ENCODE measurements at places on chromosomes 6 and 20. TPM values are rescaled to one million over a fixed set of nuclear protein-coding genes. Genes with fewer than 3 reads are reported as not detected.

- no peaks in the 10 kb centered on the region for H3K27me3 ChIP-seq
- H3K4me1 ChIP-seq: peaks cover 24% of the 10 kb centered on the region
- no peak overlapping the region for H3K4me3 ChIP-seq
These were observed 331.9 kb upstream of the JARID2 start for GRCh38 chr6:14913931-14914330.

DNA sequence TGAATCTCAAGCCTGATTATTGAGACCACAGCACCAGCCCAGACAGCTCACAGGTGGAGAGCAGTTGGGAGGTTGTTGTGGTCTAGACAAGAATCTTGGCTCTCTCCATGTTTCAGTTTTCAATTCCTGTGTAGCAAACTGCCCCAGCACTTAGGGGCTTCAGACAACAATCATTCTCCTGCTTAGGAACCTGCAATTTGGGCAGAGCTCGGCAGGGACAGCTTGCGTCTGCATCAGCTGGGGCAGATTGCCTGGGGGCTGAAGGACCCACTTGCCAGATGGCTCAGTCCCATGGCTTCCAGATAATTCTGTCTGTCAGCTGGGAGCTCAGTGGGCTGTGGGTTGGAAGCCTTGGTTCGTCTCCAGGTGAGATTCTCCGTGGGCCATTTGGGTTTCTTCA is 6.9 kb downstream of the TGM6 start:
- no peaks in the 10 kb centered on the region for H3K27me3 ChIP-seq
- no peak overlapping the region for H3K27ac ChIP-seq
- no peak for DNase-seq
- no peak overlapping the region for H3K4me3 ChIP-seq

RAD21L1 gene
- total RNA-seq: not detected

GRCh38 chr20:62101078-62101477 is 21.2 kb upstream of the LSM14B start:
- DNase-seq: no peak
- H3K27ac ChIP-seq: no peak overlapping the region
- H3K4me3 ChIP-seq: no peak overlapping the region
- H3K36me3 ChIP-seq: peaks cover 16% of the 10 kb centered on the region
- no peaks in the 10 kb centered on the region for H3K4me1 ChIP-seq

- peak overlapping the region; percentile 79 for H3K27ac ChIP-seq
- peak; percentile 50 for DNase-seq
- peak overlapping the region; percentile 63 for H3K4me3 ChIP-seq
- H3K27me3 ChIP-seq: no peaks in the 10 kb centered on the region
- peaks cover 69% of the 10 kb centered on the region for H3K4me1 ChIP-seq
These were observed 87.2 kb downstream of the FKBP5 start for GRCh38 chr6:35601331-35602132.

SERPINB6 gene
- total RNA-seq: 54.9 TPM

- no peak overlapping the region for H3K27ac ChIP-seq
- H3K36me3 ChIP-seq: no peaks in the 10 kb centered on the region
- DNase-seq: no peak
- H3K27me3 ChIP-seq: no peaks in the 10 kb centered on the region
- H3K4me3 ChIP-seq: no peak overlapping the region
These were observed 77.9 kb downstream of the GCNT2 start for GRCh38 chr6:10599046-10599445.

DNA sequence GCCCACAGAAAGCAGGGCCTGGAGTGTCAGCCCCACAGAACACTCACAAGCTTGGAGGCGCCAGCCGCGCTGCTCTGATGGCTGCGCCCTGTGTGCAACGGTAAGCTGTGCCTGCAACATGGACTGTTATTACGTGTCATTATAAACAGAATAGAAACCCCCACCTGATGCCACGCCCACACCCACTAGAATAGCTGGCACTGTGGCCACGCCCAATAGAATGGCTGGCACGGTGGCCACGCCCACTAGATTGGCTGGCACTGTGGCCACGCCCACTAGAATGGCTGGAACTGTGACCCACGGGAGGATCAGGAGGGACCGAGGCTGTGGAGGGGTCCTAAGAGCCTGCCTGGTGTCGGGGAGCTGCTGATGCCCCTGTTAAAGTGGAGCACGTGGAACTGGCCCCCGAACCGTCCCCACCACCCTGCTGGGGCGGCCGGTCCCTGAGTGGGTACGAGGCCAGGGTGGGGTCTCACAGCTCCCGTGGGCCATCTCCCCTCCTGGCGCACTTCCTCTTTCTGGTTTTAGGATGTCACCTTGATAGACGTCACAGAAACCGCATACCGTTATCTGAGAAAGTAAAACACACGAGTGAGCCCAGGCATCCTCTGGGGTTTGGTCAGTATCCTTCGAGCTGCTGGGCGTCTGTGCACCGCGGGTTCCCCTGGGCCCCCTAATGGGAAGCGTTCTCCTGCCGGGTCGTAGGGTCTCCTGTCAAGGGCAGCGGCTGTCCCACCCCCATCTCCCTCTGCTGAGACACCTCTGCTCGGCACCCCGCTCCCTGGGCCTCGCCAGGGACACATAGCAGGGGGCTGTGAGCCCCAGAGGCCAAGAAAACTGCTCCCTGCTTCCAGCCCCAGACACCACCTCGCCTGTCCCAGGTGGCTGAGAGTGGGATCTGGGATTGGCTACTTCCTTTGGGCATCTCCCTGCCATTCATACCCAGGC is 25.4 kb downstream of the SLC17A9 start:
- H3K36me3 ChIP-seq: no peaks in the 10 kb centered on the region
- H3K4me3 ChIP-seq: no peak overlapping the region
- H3K27me3 ChIP-seq: peaks cover 72% of the 10 kb centered on the region

DNA sequence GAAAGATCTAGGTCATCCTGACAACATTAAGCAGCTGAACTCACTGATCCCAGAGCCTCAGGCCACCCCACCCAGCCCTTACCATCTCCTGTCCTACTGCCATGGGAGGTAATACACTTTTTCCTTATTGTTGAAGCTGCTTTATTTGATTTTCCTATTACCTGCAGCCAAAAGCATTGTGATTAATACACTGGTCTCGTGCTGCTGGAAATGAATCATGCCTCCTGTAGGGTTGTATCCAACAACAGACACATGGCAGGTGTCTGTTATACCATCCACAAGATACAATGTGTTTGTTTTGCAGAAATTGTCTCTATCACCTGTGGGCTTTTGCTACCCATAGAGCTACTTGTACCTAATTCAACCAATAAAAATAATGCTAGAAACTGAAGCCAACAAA is 34.2 kb downstream of the MYLIP start:
- H3K4me1 ChIP-seq: peaks cover 40% of the 10 kb centered on the region
- peaks cover 5% of the 10 kb centered on the region for H3K27me3 ChIP-seq
- DNase-seq: no peak
- no peak overlapping the region for H3K4me3 ChIP-seq
- no peak overlapping the region for H3K27ac ChIP-seq

- DNase-seq: no peak
- H3K4me1 ChIP-seq: no peaks in the 10 kb centered on the region
- no peak overlapping the region for H3K4me3 ChIP-seq
- no peaks in the 10 kb centered on the region for H3K27me3 ChIP-seq
- H3K36me3 ChIP-seq: no peaks in the 10 kb centered on the region
These were observed 14.7 kb upstream of the PLCB4 start for GRCh38 chr20:9054176-9054575.

MUCL3 gene
- total RNA-seq: not detected

DNA sequence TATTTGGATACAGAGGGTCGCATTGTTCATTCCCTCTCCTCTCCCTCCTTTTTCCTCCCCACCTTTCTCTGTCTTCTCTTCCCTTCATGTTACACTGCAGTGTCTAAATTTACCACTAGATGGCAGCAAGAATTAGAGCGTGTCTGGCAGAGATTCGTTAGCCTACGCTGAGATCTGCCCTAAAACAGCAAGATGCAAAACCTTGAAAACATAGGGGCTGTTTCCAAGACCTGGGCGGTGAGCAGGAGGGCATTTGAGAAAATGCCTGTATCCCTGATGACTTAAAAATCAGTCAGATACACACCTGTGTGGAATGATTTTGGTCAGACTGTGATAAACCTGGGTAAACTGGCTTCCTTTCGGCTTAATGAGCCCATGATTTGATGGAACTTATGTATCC is 101.5 kb upstream of the ISM1 start:
- no peaks in the 10 kb centered on the region for H3K27me3 ChIP-seq
- H3K4me1 ChIP-seq: no peaks in the 10 kb centered on the region
- H3K36me3 ChIP-seq: no peaks in the 10 kb centered on the region

DNA sequence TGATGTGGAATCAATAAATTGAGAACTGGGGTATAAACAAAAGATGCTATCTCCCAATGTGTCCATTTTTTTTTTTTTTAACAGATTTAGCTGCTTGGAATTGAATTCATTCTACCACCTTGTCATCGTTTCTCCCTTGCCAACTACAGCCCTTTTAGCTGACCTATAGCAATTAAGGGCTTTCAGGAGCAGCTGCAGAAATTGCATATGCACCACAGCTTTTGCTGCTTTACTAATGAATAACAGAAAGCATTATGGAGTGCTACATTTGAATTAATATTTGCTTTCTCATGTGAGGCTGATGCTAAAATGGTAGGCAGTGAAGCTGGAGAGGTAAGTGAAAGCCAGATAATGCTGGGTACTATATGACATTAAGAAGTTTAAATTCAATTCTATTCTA is 5.7 kb downstream of the SESN1 start:
- H3K4me1 ChIP-seq: peaks cover 25% of the 10 kb centered on the region
- no peaks in the 10 kb centered on the region for H3K27me3 ChIP-seq
- no peak overlapping the region for H3K4me3 ChIP-seq

EEF1A2 gene
- 0.27 TPM for total RNA-seq

ARMH2 gene
- not detected for total RNA-seq

DNA sequence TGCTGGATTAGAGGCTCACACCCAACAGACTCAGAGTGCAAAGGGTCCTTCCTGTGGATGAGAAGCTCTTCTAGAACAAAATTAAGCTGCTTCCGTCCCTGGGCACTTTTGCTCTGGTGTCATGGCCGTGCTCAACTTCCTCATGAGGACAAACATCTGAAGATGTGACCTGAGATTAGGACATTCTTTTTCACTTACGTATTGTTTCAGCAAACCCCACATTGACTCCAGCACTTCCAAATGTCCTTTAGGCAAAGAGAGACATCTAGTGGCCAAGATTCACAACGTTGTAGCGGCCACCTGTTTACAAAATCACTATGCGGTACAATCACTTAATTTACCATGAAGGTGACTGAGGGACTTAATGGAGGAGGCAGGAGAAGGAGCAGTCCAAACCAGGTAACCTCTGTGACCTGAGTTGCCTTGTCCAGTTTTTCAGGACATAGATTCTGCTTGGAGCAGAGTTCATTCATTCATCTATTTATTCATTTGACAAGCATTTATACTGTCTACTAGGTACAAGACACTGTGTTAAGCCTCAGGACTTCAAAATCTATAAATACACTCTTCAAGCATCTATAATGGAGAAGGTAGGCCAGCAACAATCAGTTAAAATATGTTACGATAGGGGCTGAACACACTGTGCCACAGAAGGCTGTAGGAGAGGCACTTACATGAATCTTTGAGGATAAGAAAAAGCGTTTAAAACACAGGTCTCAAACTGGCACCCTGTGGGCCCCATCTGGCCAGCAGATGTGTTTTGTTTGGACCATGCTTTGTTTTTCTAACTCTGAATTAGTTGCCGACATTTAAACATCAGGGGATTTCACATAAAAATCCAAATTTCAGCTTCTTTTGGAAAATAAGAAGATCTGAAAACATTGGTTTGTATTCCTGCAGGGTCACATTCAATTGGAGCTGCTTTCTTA is 5.6 kb upstream of the ADGRF1 start:
- no peak overlapping the region for H3K27ac ChIP-seq
- peaks cover 20% of the 10 kb centered on the region for H3K27me3 ChIP-seq
- no peaks in the 10 kb centered on the region for H3K36me3 ChIP-seq
- no peaks in the 10 kb centered on the region for H3K4me1 ChIP-seq
- no peak overlapping the region for H3K4me3 ChIP-seq

GRCh38 chr6:159510141-159510540 is 182.9 kb downstream of the SOD2 start:
- DNase-seq: no peak
- H3K27ac ChIP-seq: no peak overlapping the region
- H3K4me1 ChIP-seq: no peaks in the 10 kb centered on the region
- no peak overlapping the region for H3K4me3 ChIP-seq

GRCh38 chr20:58864346-58864745 is 11.8 kb downstream of the GNAS start:
- H3K36me3 ChIP-seq: no peaks in the 10 kb centered on the region
- no peak for DNase-seq
- H3K27me3 ChIP-seq: peaks cover 30% of the 10 kb centered on the region
- no peak overlapping the region for H3K4me3 ChIP-seq
- H3K27ac ChIP-seq: no peak overlapping the region

GRCh38 chr20:58512808-58513552 is 2.2 kb downstream of the APCDD1L start:
- no peak overlapping the region for H3K27ac ChIP-seq
- no peak for DNase-seq
- no peak overlapping the region for H3K4me3 ChIP-seq
- peaks cover 35% of the 10 kb centered on the region for H3K27me3 ChIP-seq
- H3K4me1 ChIP-seq: no peaks in the 10 kb centered on the region

ACTL10 gene
- total RNA-seq: 4.1 TPM

- no peaks in the 10 kb centered on the region for H3K36me3 ChIP-seq
- H3K27me3 ChIP-seq: peaks cover 8% of the 10 kb centered on the region
- H3K4me3 ChIP-seq: no peak overlapping the region
- DNase-seq: no peak
- H3K27ac ChIP-seq: no peak overlapping the region
These were observed 20.8 kb downstream of the SLC24A3 start for GRCh38 chr20:19232997-19233794.

NTSR1 gene
- total RNA-seq: not detected

- H3K36me3 ChIP-seq: peaks cover 2% of the 10 kb centered on the region
- H3K27ac ChIP-seq: no peak overlapping the region
- peak overlapping the region; percentile 83 for H3K4me3 ChIP-seq
- no peaks in the 10 kb centered on the region for H3K27me3 ChIP-seq
These were observed 628 bp upstream of the ERGIC3 start for GRCh38 chr20:35541118-35541782.

NKAIN4 gene
- total RNA-seq: not detected

- H3K36me3 ChIP-seq: no peaks in the 10 kb centered on the region
- no peak overlapping the region for H3K27ac ChIP-seq
- H3K4me1 ChIP-seq: peaks cover 8% of the 10 kb centered on the region
- H3K4me3 ChIP-seq: no peak overlapping the region
- no peak for DNase-seq
These were observed 12.4 kb downstream of the LAMA4 start for GRCh38 chr6:112241820-112242429.

DNA sequence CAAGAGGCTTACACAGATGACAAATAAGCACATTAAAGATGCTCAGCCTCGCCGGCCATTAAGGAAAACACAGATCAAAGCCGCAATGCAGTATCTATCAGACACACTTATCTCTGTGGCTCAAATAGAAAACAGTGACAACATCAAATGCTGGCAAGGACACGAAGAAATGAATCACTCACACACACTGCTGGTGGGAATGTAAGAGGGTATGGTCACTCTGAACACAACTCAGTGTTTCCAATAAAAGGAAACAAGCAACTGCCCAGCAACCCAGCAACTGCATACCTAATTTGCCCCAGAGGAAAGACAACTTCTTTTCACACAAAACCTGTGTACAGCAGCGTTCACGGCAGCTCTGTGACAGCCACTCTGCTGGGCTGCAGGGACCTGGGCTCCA is 155.8 kb downstream of the WDR27 start:
- no peak for DNase-seq
- peaks cover 14% of the 10 kb centered on the region for H3K36me3 ChIP-seq
- no peaks in the 10 kb centered on the region for H3K4me1 ChIP-seq
- H3K27ac ChIP-seq: no peak overlapping the region
- no peak overlapping the region for H3K4me3 ChIP-seq
- H3K27me3 ChIP-seq: peaks cover 6% of the 10 kb centered on the region

- no peak for DNase-seq
- no peaks in the 10 kb centered on the region for H3K4me1 ChIP-seq
- no peak overlapping the region for H3K4me3 ChIP-seq
- no peaks in the 10 kb centered on the region for H3K36me3 ChIP-seq
- no peaks in the 10 kb centered on the region for H3K27me3 ChIP-seq
These were observed 24.3 kb downstream of the EPB41L2 start for GRCh38 chr6:131038597-131039344.

Data from activated naive CD8-positive, alpha-beta T cell treated with anti-CD3 and anti-CD28 coated beads for 36 hours (primary cell).